Fibroblast of villous mesenchyme (primary cell): ENCODE measurements at places on chromosomes 4 and X.

GRCh38 chr4:106312997-106313522 lies 2.9 kb downstream of the TBCK start:
- DNase-seq = no peak

DNA sequence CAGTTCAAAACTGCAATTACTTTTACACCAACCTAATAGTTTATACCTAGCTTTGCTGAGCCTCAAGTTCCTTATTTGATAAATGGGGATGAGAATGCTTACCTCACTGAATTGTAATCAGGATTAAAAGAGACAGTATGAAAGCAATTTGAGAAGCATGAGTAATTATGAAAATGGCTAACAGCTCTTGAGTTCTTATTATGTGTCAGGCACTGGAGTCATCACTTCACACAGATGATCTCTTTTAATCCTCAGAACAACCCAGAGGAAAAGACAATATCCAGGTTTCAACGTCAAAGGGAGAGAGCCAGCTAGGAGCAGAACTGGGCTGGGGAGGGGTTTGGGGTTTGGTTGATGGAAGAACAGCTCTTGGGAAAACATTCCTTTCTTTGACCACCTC lies 221.0 kb upstream of the NWD2 start:
- no peak for DNase-seq

- no peak for DNase-seq
These were observed 1.3 kb upstream of the PLS3 start for GRCh38 chrX:115559672-115560071.

GRCh38 chrX:19795307-19795706 lies 92.1 kb downstream of the SH3KBP1 start:
- DNase-seq = no peak
